Neural crest cell (in vitro differentiated cells): ENCODE measurements at places on chromosomes 11 and 22.
A peak's percentile ranks its signal among the peaks of the same experiment; 100 is the strongest.

- H3K4me1 ChIP-seq = no peaks in the 10 kb centered on the region
These were observed 433.2 kb downstream of the GUCY1A2 start for GRCh38 chr11:106585061-106585460.

DNA sequence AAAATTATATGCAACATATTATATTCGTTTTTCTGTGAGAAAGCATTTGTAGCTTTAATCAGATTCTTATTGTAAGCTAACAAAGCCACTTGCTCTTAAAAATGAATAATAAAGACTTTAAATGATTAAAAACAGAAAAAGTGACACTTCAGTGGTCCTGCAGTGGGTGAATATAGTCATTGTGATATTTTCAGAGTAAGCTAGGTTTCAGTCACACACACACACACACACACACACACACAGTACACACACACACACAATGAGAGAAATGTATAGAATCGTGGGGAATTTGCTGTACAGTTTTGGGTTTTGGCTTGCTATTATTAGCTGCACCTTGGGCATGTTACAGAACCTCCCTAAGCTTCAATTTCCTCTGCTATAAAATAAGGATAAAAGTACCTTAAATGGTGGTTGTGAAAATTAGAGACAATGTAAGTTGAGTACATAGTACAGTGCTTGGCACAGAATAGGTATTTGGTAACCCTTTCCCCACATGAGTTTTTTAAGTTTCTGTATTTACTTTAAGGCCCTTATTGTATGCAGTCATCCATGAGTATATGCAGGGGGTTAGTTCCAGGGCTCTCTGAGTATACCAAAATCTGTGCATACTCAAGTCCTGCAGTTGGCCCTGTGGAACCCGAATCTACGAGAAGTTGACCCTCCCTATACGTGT is 39.8 kb downstream of the CSTPP1 start:
- H3K27ac ChIP-seq = peak overlapping the region; percentile 92
- no peak for DNase-seq
- no peaks in the 10 kb centered on the region for H3K27me3 ChIP-seq

DNA sequence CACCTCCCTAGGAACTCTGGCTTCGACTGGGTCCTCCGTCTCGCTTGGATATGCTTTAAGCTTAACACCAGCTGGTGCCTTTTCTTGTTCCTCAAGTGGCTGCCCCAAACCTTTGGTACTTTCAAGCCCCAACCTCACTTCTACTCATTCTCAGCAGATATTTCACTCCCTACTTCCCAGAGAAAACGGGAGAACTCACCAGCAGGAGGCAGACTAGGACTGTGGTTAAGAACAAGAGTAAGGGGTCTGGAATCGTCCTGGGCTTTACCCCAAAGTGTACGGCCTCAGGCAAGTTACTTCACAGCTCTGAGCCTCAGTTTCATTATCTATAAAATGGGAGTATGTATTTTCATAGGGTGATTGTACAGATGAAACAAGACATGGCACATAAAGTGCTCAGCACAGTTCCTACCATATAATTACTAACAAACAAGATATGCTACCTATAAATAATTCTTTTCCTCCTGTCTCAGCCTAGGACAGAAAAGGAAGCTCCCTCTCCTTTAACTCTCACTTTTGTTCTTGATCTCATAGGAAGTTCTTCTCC is 37.8 kb downstream of the PAMR1 start:
- no peaks in the 10 kb centered on the region for H3K4me1 ChIP-seq
- peak; percentile 53 for DNase-seq
- no peak overlapping the region for H3K27ac ChIP-seq
- H3K4me3 ChIP-seq = no peak overlapping the region
- peaks cover 7% of the 10 kb centered on the region for H3K36me3 ChIP-seq

- peak overlapping the region; percentile 54 for H3K4me3 ChIP-seq
- no peak overlapping the region for H3K27ac ChIP-seq
- H3K36me3 ChIP-seq = no peaks in the 10 kb centered on the region
- H3K4me1 ChIP-seq = peaks cover 44% of the 10 kb centered on the region
- H3K27me3 ChIP-seq = peaks cover 16% of the 10 kb centered on the region
These were observed 2.4 kb downstream of the CD82 start for GRCh38 chr11:44567876-44568256.

DNA sequence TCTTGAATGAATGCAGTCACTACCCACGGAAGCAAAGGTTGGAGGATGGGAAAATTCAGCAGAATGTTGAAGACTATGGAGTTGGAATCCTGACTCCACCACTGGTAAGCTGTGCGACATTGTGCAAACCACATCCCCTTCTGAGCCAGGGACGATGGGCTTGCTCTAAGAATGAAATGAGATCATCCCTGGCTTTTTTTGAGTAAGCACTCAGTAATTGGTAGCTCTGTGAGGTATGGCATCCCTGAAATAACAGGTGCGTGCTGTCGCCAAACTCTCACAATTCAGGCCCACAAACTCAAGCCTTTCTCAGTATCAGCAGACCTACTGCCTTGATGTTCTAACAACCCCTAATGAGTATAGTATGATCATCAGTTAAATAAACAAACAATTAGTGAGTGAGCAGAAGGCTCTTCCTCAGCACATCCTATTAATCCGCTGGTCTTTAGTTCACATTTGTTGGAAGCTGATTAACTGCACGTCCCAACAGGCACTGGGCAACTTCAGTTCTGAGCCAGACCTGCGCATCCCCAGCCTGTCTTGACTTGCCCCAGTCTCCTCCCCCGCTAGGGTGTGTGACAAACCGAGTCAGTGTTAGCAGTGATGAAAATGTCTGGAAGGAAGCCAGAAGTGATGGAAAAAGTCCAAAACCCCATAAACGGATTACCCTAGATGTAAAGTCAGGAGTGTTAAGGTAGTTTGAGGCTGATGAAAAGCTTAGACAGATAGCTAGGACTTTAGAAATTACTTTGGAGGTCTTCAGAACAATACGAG is 235.5 kb downstream of the GRIK4 start:
- H3K27me3 ChIP-seq = peaks cover 5% of the 10 kb centered on the region
- no peak overlapping the region for H3K4me3 ChIP-seq
- H3K27ac ChIP-seq = peak overlapping the region; percentile 75

DNA sequence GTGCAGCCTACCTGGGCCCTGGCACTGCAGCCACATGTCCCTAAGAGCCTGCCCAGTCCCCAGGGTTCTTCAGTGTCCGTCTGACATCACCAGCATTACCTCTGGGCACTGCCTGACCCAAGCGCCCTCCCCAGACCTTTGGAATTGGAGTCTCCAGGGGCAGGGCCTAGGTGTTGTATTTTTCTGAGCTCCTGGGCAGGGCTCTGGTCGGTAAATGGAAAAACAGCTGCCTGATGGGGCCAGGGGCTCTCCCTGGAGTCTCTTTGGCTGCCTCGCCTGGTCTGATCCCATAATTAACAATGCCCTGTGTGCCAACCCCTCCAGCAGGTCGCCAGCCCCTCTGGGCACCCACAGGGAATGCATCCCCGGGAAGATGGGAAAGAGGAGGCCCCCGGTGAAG is 710.2 kb downstream of the BRD1 start:
- H3K27me3 ChIP-seq = peaks cover 7% of the 10 kb centered on the region
- no peak for DNase-seq
- H3K36me3 ChIP-seq = no peaks in the 10 kb centered on the region
- no peak overlapping the region for H3K4me3 ChIP-seq
- no peak overlapping the region for H3K27ac ChIP-seq
- peaks cover 11% of the 10 kb centered on the region for H3K4me1 ChIP-seq

DNA sequence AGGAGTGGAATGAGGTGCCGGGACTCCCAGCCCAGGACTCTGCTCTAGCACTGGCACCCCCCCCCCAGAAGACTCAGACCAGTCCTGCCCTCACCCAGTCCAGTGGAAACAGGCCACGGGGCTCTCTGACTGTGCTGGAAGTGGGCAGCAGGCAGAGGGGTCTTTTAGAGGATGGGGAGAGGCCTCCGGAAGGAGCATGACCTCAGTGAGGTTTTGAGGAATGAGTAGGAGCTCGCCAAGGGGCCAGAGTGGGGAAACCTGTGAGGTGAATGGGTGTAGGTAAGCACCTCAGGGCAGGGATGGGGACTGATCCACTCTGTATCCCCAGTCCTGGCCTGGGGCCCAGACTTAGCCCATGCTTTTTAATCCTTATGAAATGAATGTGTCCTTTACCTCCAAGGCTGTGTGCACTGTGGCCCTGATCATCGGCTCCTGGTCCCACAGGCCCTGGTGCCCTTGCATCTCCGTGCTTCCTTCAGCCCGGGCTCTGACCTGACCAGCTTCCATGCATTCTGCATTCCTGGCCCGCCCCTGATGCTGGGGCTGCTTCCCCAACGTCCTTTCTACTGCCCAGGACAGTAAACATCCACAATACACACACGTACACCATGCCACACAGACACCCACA is 24.4 kb upstream of the RFPL3 start:
- no peak overlapping the region for H3K27ac ChIP-seq
- DNase-seq = no peak

GRCh38 chr22:49853981-49854831 is 562 bp downstream of the ZBED4 start:
- peaks cover 20% of the 10 kb centered on the region for H3K4me1 ChIP-seq
- peak overlapping the region; percentile 96 for H3K4me3 ChIP-seq
- peaks cover 3% of the 10 kb centered on the region for H3K36me3 ChIP-seq
- DNase-seq = peak; percentile 21
- peaks cover 44% of the 10 kb centered on the region for H3K27me3 ChIP-seq
- peak overlapping the region; percentile 97 for H3K27ac ChIP-seq

DNA sequence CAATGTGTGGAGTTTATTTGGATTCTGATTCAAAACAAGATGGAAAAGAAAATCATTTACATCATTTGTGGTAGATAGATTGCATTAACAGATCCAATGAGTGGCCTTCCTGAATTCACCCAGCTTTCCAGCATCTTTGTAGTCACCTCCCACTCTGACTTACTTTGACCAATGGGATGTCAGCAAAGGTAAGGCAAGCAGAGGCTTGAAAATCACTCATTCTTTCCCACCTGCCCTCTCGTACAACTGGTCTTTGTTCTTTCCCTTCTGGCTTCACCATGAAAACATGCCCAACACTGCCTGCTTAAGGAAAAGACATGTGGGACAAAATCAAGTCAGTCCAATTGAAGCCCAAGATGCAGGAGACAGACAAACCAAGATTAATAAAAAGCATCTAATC is 202.1 kb downstream of the TTC28 start:
- no peak for DNase-seq
- peaks cover 6% of the 10 kb centered on the region for H3K4me1 ChIP-seq
- H3K27me3 ChIP-seq = no peaks in the 10 kb centered on the region

DNA sequence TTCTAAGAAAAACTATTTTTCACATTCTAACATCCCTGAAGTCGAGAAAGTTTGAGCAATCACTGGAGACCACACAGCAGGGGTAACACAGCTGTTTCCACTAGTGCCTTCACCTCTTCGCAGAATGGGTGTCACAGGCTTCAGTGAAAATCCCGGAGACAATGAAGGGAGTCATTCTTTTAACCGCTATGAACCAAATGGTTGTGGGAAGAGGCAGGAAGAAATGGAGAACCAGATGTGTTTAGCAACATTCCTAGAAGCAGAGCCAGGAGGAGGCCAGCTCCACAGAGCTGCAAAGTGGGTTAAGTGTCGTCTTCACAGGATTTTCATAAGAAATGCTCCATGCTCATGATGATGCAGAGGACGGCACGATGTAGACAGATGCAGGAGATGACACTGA is 221.1 kb downstream of the LARGE1 start:
- H3K4me3 ChIP-seq = no peak overlapping the region
- H3K27me3 ChIP-seq = no peaks in the 10 kb centered on the region
- peaks cover 15% of the 10 kb centered on the region for H3K4me1 ChIP-seq
- no peak for DNase-seq
- peaks cover 21% of the 10 kb centered on the region for H3K36me3 ChIP-seq
- no peak overlapping the region for H3K27ac ChIP-seq

DNA sequence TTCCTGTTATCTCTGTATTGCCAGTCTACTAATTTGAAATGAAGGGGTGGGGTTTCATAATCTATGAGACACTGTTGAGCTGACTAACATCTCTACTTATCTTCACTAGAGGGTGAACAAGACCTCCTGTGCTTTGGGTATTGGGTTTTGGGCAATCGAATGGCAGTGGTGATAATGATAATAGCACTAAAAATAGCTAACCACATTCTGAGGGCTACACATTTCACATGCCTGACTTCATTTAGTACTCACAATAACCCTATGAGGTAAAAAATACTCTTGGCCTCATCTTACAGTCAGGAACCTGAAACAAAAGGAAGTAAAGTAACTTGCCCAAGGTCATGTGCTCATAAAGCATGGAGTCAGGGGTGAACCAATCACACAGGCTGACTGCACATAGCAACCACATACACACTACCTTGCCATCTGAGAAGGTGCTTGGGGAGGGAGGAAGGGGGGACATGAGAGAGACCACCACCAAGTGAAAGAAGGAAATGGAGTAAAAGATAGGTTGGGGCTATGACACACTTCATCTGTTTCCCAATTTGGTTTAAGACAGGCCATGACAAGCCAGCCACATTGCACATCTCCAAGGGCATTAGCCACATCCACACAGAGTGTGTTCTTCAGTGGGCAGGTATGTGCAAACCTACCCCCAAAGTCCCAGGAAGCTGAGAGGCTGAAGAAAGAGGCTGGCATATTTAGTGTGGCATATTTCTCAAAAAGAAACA is 387.6 kb upstream of the DDI1 start:
- no peaks in the 10 kb centered on the region for H3K36me3 ChIP-seq
- no peaks in the 10 kb centered on the region for H3K4me1 ChIP-seq
- no peaks in the 10 kb centered on the region for H3K27me3 ChIP-seq
- DNase-seq = no peak
- H3K27ac ChIP-seq = no peak overlapping the region

DNA sequence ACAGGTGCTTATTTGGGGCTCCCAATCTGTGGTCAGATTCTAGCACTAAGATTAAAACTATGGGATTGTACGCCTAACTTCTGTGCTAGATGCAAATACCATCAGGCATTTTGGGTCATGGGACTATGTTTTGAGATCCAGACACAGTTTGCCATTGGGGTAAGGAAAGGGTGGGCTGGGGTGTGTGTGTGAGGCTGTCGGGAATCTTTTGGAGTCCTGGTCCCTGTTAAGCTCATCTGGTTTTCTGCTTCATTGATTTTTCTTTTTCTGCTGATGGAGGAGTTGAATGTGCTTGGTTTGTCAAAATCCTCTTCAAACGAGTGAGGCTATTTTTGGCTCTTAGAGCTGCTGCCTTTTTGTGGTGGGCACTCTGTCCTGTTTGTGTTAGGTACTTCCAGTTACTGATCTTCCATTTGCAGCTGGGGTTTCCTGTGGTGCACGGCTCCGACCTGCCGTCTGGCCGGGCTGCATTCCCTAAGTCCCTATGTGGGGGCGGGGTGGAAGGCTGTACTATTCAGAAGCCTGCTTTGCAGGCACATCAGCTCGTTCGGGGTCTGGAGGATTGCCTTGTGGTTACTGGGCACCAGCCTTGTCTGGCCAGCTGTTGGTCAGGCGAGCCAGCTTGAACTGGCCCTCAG is 2.9 kb downstream of the BCR start:
- peak; percentile 41 for DNase-seq
- peaks cover 9% of the 10 kb centered on the region for H3K36me3 ChIP-seq
- peak overlapping the region; percentile 88 for H3K4me3 ChIP-seq
- no peak overlapping the region for H3K27ac ChIP-seq
- peaks cover 16% of the 10 kb centered on the region for H3K27me3 ChIP-seq

- no peak for DNase-seq
- H3K27ac ChIP-seq = no peak overlapping the region
- peaks cover 4% of the 10 kb centered on the region for H3K4me1 ChIP-seq
- peak overlapping the region; percentile 75 for H3K4me3 ChIP-seq
- H3K36me3 ChIP-seq = no peaks in the 10 kb centered on the region
- H3K27me3 ChIP-seq = peaks cover 39% of the 10 kb centered on the region
These were observed 1.3 kb downstream of the UNC93B1 start for GRCh38 chr11:68002575-68002937.
